ENCODE measurements at places on chromosomes 7 and 10.

- DNase-seq: no peak
Measured at GRCh38 chr7:143285806-143286521, 1.2 kb downstream of the TMEM139 start.

GRCh38 chr7:81167934-81168333, 249.1 kb upstream of the SEMA3C start:
- no peak for DNase-seq

DNA sequence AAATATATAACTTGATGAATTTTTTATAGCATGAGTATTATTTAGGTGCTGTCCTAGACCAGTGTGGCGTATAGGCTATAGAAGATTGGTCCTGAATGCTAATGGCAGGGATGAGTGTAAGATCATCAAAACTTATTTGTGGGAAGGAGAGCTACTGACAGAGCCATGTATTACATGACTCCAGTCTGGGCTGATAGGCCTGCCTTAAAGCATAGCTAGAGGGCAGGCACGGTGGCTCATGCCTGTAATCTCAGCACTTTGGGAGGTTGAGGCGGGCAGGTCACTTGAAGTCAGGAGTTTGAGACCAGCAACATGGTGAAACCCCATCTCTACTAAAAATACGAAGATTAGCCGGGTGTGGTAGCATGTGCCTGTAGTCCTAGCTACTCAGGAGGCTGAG, 198.1 kb upstream of the KLF14 start:
- no peak for DNase-seq

DNA sequence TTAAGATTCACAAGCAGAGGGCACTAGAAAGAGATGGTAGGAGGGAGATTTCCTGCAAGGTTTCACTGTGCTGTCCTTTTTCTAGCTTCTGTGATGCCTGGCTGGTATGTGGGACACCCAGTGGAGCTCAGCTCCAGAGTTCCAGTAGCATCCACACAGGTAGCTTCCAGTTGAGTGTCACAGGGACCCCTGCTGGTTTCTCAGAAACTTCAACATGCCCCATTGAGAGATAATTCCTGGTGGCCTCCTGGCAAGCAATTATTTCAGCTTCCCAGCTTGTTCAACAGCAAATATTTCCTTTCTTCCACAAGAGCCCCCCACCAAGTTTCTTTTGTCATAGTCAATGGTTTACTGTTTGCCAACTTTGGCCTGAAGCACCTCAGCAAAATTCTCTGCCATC, 858.7 kb downstream of the REEP3 start:
- DNase-seq: no peak

DNA sequence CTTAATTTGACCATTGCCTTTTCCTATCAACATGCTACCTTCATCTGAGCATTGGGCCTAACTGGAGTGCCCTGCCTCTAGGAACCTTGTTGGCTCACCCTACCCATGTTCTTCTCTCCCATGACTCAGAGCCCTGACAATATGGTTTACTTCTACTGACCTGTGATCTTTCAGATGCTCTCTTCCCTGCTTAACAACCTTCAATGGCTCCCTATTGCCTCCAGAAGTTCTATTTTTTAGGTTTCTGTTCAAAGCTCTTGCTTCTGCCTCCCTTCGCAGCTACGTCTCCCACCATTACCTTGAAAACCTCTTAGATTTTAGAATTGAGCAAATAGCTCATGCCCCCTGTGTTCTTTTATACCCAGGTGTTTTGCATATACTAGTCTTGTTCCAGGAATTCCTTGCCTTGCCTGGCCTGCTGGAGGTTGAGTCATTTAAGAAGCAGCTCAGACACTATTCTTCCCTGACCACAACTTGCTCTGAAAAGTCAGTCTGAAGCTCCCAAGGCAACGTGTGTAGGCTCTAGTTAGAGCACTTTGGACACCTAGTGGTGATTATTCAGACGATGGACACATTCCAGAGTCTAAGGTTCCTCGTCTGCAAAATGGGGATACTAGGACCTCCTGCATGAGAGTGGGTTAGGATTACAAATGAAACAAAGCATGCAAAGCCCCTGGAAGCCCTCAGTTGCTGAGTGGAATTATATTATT, 64.4 kb upstream of the EMX2 start:
- DNase-seq: no peak

DNA sequence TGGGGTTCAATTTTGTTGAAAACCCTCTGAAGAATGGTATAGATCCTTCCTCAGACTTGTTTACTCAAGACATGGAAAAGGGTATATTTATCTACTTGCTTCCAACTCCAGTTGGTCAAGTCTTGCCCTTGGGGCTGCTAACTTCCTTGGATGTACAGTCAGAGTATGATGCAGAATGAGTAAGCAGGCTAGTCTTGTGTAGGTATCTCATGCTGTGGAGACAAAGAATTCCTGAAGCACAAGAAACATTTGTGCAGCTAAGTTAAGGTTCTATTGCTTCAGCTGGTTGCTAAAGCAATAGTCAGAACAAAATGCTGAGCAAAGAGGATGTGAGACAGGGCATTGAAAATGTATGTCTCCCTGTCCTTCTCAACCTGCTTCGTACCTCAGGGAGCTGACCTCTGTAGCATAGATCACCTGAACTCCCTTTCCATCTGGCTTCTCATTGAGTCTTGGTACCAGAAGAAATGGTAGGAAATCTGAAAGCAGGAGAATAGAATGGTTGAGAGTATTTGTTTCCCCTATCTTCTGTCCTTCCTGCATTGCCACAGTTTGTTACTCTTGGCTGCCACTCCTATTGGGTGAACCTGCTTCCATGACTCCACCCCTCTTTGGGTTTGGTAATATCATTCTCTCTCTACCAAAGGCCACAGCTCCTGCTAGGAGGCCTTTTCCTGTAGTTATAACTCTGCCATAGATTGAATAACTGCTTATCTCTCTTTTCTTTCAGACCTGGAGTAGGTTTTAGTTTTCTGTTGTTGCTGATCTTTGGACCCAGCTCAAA, 346.0 kb downstream of the PHF14 start:
- DNase-seq: no peak

DNA sequence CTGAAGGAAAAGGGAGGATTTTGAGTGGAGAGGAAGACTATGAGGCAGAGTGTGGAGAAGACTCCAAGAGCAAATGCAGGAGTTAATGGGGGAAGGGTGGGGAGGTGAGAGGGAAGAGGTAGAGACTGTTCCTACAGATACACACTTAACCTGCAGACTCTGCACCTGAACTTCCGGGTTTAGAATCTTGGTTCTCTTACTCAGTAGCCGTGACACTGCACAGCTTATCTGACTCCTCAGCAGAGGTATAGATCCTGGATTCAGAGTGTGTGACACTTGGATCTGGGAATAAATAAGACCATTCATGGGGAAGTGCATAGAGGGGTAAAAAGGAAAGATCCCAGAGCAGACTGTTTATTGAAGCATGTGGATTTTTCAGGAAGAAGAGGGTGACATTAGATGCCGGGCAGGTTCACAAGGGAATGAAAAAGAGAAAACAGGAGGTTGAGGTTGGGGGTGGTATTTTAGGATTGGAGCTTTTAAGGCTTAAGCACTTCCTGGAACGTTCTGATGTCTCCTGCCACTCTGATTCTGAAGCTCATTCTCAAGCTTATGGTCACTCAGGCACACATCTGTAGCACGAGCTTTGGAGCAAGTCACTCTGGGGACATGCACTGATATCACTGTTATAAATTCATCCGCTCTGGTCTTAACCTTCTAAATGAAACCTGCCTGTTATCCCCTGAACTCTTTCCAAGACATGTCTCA, 5.7 kb upstream of the ZC3HAV1L start:
- DNase-seq: no peak

- no peak for DNase-seq
Measured at GRCh38 chr7:75028299-75028698, 45.3 kb downstream of the RCC1L start.

- no peak for DNase-seq
Measured at GRCh38 chr7:38102507-38102906, 75.5 kb upstream of the STARD3NL start.

GRCh38 chr10:51233337-51234100, 159.2 kb downstream of the PRKG1 start:
- no peak for DNase-seq

Measured in activated naive CD4-positive, alpha-beta T cell (primary cell).